ENCODE measurements at places on chromosomes 2 and 18.
A peak's percentile ranks its signal among the peaks of the same experiment; 100 is the strongest.

GRCh38 chr18:78927616-78928015 is 52.0 kb upstream of the SALL3 start:
- no peak for DNase-seq

GRCh38 chr2:197264332-197264731 is 46.2 kb downstream of the ANKRD44 start:
- no peak for DNase-seq

DNA sequence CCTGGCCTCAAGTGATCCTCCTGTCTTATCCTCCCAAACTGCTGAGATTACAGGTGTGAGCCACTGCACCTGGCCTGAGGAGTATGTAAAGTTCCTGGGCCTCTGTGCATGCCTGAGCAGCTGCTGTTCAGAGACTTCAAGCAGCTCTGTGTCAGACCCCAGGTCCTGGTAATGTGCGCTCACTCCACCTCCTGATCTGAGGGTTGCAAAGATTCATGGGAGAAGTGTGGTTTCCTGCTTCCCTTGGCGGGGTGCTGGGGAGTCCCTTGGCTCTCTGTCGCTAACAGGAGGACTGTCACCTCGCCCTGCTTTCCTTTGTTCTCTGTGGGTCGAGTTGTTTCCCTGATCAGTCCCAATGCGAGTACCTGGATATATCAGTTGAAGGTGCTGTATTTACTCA is 8.6 kb upstream of the IL36A start:
- DNase-seq = no peak

- DNase-seq = no peak
Observed at GRCh38 chr2:151878655-151879563, 50.7 kb upstream of the ARL5A start.

DNA sequence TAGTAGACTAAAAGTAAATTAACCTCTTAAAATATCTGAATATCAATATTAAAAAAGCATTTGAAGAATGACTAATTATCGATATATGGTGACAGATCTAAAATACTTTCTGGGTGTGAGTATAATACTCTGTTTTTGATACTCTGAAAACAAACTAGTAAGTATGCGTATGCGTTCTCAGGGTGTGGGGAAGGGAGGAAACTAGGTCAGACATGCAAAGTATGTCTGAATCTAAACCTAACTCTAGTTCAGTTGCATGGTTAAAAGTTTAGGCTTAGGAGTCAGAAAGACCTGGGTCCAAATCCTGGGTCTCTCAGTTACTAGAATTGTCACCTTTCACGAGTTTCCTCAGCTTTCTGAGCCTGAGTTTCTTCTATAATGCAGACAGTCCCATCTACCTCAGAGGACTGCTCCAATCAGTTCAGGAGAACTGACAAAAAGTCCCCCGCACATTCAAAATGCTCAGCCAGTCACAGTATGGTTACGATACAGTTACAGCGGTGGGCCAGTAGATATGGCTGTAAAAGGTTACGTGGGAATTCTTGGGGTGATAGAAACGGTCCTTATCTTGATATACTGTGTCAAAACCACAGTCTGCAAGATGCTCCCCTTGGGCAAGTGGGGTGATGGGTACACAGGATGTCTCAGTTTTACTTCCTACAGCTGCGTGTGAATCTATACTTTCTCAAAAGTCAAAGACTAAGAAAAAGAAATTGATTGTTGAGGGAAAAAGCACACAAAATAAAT is 29.2 kb downstream of the UNC50 start:
- DNase-seq = no peak

GRCh38 chr2:190948671-190949070 is 65.3 kb downstream of the STAT1 start:
- DNase-seq = no peak

GRCh38 chr18:55307505-55307904 is 280.5 kb downstream of the TCF4 start:
- no peak for DNase-seq

DNA sequence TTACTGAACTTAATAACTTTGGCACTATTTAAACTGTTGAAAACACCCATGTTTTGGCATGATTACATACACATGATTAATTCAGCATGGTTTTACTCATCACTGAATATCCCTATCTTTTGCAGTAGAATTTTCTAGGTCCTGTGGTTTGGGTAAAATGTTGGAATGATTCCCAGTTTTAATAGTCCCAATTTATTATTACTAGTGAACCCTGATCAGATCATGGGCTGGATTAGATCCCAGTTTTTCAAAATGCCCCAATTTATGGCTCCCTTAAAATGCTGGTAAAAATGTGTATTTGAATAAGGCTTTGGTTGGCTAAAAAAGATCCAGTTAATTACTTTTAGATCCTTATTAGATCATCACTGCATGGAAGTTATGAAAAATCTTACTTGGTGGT is 273.6 kb upstream of the NRP2 start:
- no peak for DNase-seq

GRCh38 chr18:55322178-55322735 is 265.7 kb downstream of the TCF4 start:
- peak; percentile 97 for DNase-seq

DNA sequence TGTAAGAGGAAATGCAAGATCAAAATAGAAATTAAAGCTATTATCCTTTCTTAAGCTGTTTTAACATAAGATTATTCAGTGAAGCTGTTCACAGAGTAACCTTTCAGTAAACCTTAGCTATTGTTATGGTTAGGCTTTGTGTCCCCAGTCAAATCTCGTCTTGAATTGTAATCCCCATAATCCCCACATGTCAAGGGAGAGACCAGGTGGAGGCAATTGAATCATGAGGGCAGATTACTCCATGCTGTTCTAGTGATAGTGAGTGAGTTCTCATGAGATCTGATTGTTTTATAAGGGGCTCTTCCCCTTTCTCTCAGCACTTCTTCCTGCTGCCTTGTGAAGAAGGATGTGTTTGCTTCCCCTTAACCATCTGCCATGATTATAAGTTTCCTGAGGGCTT is 424.4 kb downstream of the DSEL start:
- no peak for DNase-seq

GRCh38 chr2:8803658-8804379 is 33.6 kb downstream of the KIDINS220 start:
- DNase-seq = peak; percentile 21

GRCh38 chr2:45849491-45850283 is 198.2 kb downstream of the PRKCE start:
- peak; percentile 80 for DNase-seq

- peak; percentile 10 for DNase-seq
Observed at GRCh38 chr2:96874198-96874831, 4.4 kb upstream of the SEMA4C start.

DNA sequence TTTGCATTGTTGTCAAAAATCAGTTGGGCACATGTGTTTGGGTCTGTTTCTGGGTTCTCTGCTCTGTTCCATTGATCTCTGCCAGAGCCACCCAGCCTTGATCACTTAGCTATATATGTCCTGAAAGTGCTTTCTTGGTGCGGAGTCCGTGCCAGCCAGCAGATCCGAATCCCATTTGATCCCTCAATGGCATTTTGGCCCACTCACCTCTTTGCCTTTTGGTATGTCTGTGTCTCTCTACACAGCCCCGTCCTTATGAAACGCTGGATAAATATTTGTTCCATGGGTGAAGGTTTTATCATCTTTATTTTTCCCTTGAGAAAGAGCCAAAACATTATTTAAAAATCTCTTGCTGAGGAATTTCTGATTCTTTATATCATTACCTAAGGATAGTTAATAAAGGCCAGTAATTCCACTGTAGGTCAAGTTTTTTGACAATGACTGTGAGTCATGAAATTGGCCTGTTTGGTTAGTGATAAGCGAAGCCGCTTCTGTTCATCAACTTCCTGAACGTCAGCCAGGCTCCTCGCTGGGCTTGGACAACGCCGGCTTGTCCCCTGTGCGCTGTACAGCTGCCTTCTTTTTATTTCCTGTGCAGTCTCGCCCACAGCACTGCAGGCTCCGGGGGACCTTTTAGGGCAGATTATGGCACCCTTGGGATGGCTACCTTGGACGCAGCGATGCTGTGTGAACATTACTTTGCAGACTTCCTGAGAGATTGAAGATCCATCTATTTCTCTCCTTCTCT is 24.9 kb downstream of the MTCL1 start:
- DNase-seq = no peak

DNA sequence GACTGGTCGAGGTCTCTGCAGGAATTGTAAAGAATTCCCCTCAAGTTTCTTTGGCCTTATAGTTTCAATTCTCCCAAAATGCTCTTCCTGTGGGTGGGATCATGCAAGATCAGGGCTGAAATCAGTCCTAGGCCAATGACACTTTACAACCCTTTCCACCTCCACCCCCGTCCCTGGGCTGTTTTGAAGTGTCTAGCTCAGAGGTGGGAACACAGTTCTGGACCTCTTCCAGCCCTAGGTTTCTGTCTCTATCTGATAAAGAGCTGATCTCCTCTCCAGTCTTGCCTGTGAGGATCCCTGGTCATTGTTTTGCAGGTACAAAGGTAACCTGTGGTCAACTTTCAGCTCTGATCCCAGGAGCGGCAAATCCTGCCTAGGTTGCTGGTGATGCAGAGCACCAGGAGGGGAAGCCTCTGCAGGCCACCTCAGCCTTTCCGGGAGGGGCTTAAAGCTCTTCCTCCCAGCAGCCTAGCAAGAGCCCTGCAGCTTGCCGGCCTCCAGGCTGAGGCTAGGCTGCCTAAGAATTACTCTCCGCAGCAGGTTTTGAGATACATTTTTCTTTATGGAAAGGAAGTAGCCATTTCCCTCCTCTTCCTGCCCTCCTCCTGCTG is 69.8 kb upstream of the WIPF1 start:
- DNase-seq = no peak

GRCh38 chr2:72137498-72138010 is 10.1 kb downstream of the CYP26B1 start:
- no peak for DNase-seq

- DNase-seq = no peak
Observed at GRCh38 chr2:128384956-128385355, 66.3 kb upstream of the HS6ST1 start.

DNA sequence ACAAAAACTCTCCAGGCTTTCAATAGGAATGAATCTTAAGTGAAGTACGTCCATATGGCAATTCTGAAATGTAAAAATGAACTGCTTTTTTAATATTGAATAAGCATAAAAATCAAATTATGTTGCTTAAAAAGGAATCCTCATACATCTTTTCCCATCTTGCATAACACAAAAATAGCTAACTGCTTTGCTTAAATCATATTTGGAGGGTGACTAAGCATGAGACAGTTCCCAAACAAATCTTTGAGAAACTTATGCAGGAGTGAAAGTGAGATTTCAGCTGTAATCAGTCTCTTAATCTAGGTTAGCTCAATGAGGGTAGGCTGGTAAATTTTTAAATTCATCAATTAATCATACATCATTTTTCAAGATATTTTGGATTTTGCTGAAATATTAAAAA is 111.5 kb downstream of the MBD5 start:
- no peak for DNase-seq

GRCh38 chr18:34901299-34901698 is 139.9 kb upstream of the MAPRE2 start:
- no peak for DNase-seq

GRCh38 chr2:28583899-28584553 is 88.2 kb downstream of the PLB1 start:
- DNase-seq = peak; percentile 14

GRCh38 chr18:11089931-11090715 is 59.2 kb downstream of the PIEZO2 start:
- no peak for DNase-seq

GRCh38 chr18:50675043-50675442 is 115.2 kb downstream of the MAPK4 start:
- DNase-seq = no peak

- DNase-seq = no peak
Observed at GRCh38 chr18:77554061-77554460, 304.4 kb downstream of the GALR1 start.

DNA sequence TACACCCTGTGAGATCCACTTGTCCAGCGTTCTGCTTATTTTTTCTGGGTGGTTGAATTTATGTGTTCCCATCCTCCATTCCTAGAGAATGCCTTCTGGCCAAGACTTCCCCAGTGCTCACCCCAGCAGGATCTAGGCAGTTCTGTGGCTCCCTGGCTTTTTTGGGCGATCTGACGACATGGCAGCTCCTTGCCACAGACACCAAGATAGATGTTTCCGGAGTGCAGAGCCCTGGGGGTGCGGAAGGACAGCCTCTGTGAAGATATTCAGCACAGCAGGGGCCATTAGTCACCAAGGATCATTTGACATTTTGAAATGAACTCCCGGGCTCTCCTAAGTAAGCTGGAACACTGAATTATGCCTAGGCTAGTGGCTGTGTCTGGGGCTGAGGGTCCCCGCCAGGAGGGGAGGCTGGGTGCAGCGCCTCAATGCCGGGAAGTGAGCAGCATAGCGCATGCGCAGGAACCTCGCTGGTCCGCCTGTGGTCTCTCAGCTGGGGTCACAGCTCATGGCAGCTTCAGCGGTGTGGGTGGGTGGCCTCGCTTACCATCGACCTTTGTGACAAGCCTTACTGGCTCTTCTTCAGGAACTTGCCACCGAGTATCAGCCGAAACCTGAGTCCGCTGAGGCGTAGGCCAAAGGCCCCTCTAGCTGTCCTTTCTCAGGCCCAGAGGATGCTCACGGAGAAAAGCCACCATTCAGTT is 60.3 kb downstream of the MEX3C start:
- DNase-seq = no peak

DNA sequence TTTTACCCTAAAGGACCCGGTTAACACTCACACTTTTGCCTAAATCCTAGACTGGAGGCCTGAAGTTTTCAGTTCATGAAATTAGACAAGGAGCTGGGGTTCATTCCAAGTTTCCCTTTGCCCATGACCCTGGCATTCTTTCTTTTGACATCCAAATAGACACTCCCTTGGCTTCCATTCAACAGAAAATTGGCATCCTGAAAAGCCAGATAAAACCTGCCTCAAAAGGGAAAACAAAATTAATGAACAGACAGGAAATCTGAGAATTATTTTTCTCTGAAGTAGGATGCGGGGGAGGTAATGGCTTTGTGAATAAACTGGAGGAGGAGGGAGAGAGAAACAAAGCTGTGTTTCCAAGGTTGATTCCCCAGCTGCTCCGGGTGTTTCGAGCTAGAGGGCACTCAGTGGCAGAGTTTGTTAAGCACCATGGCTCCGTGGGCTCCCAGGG is 41.0 kb downstream of the SPP2 start:
- peak; percentile 23 for DNase-seq

GRCh38 chr2:52365946-52366345 is 1334.0 kb upstream of the NRXN1 start:
- no peak for DNase-seq

- DNase-seq = no peak
Observed at GRCh38 chr2:174198846-174199564, 49.3 kb downstream of the OLA1 start.

DNA sequence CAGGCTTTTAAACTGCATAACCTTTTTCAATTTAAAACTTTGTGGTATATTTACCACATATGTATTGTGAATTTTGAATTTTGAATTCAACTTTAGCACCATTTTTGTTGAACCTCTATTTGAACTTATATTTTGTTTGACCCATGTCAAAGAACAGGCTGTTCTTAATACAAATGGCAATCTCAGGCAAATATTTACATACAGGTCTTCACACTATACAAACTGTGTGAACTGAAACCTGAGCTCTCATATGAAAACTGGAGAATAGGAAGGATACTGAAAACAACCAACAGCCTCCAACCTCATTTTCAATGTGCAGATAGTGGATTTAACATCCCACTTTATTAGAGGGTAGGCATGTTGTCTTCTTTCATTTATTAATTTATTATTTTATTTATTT is 491.8 kb downstream of the KCNJ3 start:
- peak; percentile 67 for DNase-seq

All from NCI-H2171 treated with DMSO at 0.1 percent for 48 hours (cell line).